ENCODE measurements at places on chromosomes 13 and 19. TPM values are rescaled to one million over a fixed set of nuclear protein-coding genes. Genes with fewer than 3 reads are reported as not detected.

DNA sequence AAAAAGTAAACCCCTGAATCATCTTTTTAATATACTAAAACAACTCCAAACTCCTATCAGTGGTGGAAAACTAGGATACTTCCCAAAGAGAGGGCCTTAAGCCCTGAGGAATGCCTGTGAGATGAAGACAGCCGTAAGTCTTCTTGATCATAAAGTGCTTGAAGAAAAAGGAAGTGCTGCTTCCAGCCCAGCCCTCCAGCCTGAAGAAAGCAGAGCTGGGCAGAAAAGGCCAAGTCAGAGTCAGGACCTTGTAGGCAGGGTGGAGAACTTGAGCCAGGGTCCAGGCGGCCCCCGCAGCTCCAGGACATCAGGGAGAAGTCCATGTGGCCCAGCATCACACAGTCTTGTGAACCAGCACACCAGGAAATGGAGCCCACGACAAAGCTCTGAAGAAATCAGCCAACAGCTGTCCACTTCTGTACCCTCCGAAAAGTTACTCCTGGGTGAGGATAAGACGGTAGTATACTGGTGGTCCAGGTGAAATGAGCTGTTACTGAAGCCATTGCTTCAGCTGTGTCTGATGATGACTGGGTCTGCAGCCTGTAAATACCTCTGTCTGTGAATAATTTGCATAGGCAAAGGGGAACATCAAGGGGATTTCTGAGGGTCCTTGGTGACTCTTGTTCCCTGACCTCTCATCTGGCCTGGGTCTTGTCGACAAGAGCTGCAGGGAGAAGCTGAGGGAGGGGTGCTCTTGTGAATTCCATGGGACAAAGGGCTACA, 18.7 kb upstream of the CRYL1 start:
- DNase-seq = no peak

DNA sequence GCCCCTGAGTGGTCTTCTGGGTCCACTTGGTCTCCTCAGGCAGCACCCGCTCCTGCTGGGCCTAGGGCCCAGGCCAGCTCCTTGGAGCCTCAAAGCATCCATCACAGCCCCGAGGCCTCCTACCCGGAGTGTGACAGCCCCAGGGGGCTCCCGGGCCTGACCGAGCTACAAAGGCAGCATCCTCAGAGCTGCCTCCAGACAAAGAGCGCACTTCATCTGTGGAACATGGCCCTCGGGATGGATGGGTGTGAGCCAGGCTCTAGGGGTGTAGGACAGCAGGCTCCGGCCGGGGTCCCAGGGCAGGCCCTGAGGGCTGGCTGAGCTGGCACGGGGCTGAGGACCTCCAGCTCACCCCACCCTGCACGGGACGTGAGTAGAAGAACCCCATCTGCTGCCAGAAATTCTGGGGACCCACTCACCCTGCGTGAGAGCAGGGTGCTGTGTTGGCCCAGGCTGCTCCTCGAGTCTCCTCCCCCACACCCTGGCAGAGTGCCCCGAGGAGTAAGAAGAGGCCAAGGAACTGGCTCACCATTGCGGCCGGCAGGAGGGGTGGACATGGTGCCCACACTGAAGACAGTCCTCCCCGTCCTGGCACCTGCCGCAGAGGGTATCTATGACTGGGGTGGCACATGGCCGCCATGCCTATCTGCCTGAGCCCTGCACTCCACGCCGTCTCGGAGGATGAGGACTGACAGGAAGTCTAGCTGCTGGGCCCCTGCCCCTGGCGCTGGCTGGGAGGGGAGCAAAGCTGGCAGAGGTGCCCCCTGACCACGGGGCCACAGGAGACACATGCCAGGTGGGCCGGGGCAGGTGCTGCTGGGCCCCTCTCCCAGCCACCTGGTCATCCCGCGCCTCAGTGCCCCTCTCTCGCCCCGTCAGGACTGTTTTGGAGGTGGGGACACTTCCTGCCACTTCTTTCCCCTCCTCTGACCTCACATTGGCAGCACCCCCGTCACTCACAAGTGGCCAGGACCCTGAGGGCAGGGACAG, 22.3 kb downstream of the CEBPG start:
- DNase-seq = no peak

DNA sequence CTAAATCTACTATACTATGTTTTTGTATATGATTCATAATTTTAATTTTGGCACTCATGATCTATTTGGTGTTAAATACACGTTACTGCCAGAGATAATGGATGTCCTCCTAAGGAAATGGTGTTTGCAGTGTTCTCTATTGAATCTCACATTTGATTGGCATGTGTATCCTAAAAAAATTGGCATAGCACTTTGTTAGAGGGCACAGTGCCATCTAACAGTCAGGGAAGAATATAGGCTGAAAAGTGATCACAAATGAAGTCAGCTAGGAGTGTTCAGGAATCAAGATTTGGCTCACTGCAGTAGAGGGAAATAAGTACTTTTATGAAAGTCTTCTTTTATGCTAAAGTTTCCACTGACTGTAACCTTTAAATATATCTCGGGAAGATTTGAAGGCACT, 624.6 kb downstream of the GPC6 start:
- no peak for DNase-seq

DNA sequence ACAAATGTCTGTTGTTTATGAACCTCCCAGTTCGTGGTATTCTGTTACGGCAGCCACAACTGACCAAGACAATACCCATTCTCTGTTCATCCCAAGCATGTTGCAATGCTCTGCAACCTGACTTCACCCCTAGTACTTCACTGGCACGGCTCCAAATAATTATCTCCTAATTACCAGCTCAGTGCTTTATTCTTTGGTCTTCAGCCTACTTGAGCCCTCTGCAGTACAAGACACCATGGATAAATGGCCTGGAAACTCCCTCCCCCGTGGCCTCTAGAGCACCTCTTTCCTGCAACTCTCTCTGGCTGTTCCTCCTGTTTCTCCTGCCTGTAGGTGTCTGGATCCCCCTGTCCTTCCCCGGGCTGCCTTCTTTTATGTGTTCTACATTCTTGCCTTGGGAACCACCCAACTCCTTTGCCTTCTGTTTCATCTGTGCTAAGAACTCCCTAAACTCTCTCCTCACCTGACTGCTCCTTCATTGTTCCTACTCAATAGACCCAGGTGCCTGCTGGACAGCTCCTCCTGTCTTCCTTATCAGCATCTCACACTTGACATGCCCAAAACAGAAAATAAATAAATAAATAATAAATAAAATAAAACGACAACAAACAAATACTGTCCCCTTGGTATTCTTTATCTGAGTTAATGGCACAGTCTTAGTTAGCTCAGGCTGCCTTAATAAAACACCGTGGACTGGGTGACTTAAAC, 200.4 kb upstream of the IPO5 start:
- no peak for DNase-seq

DNA sequence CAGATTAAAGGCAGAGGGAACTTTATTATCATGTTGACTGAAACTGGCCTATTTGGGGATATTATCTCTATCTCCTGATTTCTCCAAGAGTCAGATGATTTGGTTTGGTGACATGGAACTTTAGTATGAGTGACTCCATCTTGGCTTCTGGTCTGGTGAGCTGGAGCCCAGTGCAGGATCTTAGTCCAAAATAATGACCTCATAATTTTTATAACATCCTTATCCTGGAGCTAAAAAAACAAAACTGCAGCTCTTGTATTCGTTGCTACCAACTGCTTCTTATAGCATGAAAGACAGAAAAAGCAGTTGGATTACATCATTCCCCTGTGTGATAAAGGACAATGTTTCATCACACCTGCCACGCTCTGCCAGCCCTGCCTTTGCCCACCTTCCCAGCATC, 39.3 kb upstream of the RNF17 start:
- DNase-seq = no peak

GRCh38 chr19:10363789-10364281, 16.5 kb downstream of the TYK2 start:
- no peak for DNase-seq

- no peak for DNase-seq
Measured at GRCh38 chr13:90719461-90719860, 628.0 kb upstream of the MIR17HG start.

Gene FAM124A
- polyA plus RNA-seq = 1.6 TPM

DNA sequence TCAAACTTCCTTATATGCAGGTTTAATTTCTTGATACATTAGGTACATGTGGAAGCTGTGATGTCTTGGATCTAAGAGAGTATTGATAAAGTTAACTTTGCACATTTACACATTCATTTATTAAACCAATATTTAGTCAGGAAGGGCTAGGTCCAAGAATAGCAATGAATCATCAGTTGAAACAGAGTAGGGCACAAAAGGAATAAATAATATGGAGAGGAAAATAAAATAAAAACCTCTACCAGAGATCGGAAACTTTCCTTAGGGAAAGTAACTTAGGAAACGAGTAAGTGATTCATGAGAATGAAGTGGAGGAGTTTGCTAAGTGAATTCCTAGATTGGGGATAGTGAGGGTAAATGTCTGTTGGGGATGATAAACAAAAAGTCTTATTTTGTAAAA, 259.4 kb upstream of the DACH1 start:
- DNase-seq = no peak

Gene CLIP3
- polyA plus RNA-seq = 17.3 TPM

GRCh38 chr19:48284896-48285295, 15.0 kb downstream of the ZNF114 start:
- peak; percentile 32 for DNase-seq

DNA sequence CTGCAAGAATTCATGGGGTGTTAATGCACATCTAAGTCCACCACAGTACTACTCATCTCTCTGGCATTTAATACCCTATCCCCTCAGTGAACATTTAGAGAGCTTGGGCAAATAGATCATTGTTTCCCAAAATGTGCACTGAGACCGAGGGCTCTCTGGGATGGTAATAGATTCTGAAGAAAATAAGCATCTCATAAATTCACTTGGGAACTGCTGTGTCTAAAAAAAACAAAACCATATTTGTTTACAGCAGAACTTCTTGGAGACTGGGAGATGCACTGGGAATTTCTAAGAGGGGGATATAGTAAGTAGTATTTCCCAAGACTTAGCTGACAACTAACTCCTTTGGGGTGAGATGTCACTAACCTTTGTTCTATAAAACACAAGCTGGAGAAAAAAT, 58.4 kb downstream of the ENOX1 start:
- DNase-seq = peak; percentile 36

DNA sequence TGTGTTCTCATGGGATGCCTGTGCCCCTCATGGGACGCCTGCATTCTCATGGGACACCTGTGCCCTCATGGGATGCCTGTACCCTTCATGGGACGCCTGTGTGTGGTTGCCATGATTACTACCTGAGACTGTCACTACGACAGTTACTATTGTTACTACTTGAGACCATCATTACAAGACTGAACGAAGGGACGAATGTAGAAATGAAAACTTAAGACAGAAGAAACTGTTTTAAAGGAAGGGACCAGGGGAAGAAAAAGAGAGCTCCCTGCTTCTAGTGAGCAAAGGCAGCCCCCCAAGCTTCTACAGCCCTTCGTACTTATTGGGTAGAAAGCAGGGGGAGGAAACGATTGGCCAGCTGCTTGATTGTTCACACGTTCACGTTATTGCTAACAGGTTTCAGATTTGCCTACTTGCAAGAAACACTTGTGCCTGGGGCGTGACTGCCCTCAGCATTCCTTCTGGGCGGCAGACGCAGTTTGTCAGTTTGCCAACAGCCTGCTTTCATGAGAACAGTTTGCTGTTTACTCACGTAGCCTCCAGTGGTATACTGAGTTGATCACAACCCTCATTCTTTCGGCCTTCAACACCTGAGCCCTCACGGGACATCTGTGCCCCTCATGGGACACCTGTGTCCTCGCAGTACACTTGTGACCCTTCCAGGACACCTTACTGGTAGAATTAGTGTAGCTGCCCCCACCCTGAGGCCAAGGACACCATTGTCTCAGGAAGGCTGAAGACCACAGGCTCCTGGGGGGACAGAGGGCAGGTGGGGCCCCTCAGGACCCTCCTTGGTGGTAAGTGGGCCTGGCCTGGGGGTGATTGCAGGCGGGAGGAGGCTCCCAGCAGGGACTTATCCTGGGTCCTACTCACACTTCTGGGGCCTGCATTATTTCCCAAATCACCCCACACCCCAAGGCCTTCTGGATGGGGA, 2.5 kb upstream of the S1PR4 start:
- peak; percentile 26 for DNase-seq

Measured in muscle of back (tissue), 13 donors.